ENCODE measurements at places on chromosomes 4 and X. TPM values are rescaled to one million over a fixed set of nuclear protein-coding genes. Genes with fewer than 3 reads are reported as not detected.

- no peak for DNase-seq
Observed at GRCh38 chrX:148784856-148785255, 284.4 kb downstream of the AFF2 start.

- DNase-seq, result no peak
Observed at GRCh38 chrX:22186165-22186564, 86.5 kb upstream of the CBLL2 start.

DNA sequence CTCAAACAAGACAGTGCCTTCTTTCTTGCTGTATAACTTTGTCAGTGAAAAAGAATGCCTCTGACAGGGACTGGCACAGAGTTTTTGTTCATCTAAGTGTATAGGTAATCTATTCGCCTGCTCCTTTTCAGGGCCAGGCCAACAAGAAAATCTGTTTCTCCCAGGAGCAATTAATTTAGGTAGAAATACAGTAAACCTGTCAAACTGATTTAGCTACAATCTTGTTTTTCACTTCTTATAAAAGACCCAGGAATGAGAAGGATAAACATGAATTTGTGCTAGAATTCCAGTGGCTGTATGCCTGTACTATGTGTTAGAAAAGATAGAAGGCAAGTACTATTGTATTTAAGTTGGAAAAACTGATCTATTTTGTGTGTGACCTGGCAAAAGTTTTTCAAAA, 6.1 kb downstream of the TMA16 start:
- no peak for DNase-seq

DNA sequence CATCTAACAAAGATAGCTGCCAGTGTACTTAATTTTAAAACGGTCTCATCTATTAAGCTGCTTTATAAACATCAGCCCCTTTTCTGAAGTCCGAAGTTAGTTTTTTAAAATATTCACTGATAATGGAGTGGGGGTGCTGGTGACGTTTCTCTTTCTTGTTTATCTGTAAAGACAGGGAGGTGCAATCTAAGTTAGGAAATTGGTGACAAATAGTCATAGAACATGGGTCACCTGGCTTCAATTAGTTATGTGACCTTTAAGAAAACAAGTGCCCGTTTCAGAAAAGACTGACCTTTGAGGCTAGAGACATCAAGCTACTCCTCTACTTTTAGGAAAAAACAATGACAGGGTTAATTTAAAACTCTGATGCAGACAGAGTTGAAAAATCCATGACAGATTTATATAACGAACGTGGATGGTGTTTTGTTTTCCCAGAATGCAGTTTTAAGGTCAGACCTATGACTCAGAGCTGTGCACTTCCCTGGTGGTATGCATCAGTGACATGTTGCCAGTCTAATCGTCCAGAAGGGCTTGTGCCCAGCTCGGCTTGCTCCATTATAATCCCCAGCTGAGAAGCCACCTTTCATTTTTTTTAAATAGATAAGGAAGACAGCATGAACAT, 38.2 kb downstream of the FHL1 start:
- no peak for DNase-seq

GRCh38 chr4:176906709-176907108, 114.0 kb upstream of the VEGFC start:
- DNase-seq, result no peak

The CXorf66 gene
- not detected for total RNA-seq

The TEC gene
- 6.4 TPM for total RNA-seq

The PNMA6F gene
- not detected for total RNA-seq

The PUDP gene
- total RNA-seq, result 15.0 TPM

DNA sequence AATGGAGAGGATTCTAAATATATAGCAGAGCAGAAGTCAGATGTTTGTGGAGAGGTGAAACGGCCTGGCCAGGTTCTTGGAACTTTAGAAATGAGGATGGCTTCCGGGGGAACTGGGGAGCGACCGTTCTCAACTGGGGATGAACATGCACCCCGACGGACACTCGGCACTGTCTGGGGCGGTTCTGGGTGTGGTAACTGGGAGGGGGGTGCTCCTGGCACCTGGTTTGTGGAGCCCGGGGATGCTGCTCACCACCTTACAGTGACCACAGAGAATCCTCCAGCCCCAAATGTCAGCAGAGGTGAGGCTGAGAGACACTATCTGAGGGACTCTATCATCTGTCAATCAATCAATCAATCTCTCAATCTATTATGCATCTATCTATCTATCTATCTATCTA, 69.0 kb upstream of the PPP2R3B start:
- DNase-seq, result no peak

- DNase-seq, result peak; percentile 84
Observed at GRCh38 chr4:76640353-76640910, 205.4 kb downstream of the SHROOM3 start.

- DNase-seq, result no peak
Observed at GRCh38 chr4:183912585-183912984, 7.5 kb downstream of the STOX2 start.

DNA sequence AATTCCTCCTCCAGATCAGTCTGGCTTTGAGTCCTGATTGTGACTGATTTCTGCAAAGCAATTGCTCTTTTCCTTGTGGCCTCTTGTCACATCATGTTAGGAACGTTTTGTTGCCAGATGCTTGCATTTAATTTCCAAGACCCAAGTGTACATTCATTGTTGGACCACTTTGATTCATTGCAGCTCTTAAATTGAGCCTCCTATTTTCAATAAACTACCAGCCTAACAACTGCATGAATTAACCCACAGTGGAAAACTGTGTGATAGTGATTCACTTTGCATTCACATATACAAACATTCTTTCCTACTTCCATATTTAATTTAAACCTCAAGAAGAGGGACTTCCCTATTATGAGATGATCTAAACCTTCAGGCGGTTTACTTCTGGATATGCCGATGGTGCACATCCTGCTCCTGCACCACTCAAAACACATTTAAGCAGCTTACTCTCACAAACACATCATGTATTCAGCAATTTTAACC, 118.4 kb downstream of the AFF1 start:
- DNase-seq, result no peak

GRCh38 chr4:62235911-62236310, 1035.8 kb downstream of the ADGRL3 start:
- no peak for DNase-seq

All from upper lobe of left lung (tissue), 6 donors.